Ureter (tissue), 1 donor: ENCODE measurements at places on chromosomes 2 and 18. TPM values are rescaled to one million over a fixed set of nuclear protein-coding genes. Genes with fewer than 3 reads are reported as not detected.

- DNase-seq = no peak
Measured at GRCh38 chr2:196274387-196274809, 103.0 kb upstream of the STK17B start.

The KCNK3 gene
- total RNA-seq = 9.2 TPM

DNA sequence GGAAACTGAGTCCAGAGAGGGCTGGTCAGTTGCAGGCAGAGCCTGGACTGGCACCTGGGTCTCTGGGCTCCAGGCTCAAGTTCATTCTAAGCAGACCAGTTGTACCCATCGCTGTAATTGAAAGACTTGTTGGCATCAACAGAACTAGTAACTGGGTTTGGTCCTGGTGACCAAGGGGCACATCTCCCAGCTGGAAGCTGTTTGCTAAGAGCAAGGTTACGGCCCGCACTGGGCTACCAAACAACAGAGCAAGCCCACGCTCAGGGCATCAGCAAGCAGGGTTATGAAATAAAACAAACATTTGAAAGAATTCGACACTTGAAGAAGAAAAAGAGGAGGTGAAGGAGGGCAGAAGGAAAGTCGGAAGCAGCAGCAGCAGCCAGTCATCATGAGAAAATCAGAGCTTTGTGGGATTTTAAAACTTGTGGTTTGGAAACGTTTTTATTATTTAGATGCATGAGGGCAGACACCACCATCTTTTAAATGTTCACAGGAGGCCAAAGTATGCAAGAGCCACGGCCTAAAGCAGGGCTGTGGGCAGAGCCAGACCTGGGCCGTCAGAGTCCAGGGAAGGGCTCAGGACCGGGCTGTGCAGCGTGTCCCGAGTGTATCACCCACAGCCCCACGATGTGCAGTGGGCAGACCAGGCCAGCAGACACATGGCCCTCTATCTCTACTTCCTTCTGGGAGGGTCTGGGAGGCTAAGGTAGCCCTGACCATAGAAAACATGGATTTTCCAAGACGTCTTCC lies 220.3 kb downstream of the BCL2 start:
- DNase-seq = no peak

The FSIP2 gene
- total RNA-seq = 5.8 TPM

The TMEM131 gene
- 67.7 TPM for total RNA-seq

DNA sequence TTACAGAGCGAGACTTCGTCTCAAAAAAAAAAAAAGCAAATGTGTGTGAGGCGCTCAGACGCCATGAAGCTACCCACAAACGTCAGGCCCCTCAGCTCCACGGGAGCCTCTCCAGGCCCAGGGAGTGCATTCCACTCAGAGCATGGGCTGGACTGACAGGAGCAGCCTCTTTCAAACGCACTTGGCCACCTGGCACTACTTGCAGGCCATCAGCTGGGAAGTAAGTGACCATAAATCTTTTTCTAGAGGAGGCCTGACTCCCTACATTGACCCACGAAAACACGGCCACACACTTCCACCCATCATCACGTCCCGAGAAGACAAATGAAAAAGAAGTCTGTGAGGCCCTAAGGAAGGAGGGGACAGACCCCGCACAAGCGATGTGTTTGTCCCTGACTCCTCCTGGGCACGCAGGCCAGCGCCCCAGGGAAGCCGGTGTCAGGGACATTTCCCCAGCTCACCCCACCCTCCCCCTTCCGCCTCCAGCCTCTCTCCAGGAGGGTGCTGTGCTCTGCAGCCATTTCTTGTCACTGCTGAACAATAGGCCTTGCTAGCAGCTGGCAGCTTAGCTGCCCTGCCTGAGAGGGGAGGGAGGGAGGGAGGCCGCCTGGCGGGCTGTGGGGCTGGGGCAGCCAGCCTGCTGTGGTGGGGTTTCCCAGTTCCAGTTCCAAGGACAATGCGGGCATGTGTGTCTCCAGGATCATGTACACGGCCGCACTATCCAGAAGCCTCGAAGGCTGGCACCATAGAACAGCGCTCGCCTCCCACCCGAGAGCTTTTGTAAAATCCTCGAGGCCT lies 26.6 kb downstream of the SERTAD2 start:
- peak; percentile 23 for DNase-seq

The RTP5 gene
- 0.21 TPM for total RNA-seq

GRCh38 chr2:222715742-222716141 lies 44.3 kb downstream of the MOGAT1 start:
- DNase-seq = no peak

DNA sequence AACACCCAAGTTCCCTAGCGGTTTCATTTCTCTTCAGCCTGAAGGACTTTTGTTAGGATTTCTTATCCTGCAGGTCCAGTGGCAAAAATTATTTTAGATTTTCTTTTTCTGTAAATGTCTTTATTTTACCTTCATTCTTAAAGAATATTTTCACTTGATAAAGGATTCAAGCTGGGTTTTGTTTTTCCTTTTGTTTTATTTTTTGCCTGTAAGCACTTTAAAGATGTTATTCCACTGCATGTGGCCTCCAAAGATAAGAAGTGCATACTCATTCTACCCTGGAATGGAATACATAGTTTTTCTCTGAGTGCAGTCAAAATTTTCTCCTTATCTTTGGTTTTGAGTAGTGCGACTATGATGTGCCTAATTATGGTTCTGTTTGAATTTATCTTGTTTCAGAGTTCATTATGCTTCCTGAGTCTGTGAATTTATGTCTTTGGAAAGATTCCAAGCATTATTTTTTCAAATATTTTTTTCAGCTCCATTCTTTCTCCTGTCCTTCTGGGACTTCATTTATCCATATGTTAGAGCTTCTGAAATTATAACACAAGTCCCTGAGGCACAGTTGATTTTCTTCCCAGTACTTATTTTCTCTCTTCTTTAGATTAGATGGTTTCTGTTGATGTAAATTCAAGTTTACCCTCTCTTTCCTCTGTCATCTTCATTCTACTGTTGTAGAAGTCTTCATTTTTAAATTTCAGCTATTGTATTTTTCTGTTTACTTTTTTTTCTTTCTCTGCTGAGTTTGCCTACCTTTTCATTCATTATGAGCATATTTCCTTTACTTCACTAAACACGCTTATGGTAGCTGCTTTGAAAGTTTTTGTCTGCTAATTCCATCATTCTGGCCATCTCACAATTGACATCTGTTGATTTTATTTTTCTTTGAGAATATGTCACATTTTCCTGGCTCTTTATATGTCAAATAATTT lies 69.6 kb downstream of the MAPRE2 start:
- DNase-seq = no peak

DNA sequence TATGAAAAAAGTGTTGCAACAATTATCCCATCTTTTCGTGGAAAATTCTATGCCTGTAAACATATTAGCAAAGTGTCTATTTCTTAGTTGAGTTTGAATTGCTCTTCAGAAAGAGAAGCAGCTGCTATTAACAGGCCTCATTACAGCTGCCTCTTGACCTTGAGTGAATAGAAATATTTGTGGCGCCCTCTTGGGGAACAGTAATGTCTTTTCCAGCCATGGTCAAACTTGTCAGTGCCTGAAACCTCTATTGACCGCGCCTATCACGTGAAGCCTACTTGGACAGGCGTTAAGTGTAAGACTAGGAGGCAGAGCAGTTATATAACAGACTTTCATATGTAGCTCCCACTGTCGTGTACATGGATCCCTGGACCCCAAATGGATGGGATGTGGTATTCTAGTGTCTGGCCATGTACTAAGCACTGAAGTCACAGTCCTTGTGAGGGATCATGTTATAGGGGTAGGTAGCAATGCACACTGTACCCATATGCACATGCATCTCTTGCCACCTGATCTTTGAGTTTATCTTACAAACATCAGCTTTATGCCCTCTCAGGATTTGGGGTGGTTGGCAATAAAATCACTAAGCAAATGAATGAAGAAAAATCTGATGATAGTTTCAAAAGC lies 245.0 kb downstream of the PTGR3 start:
- no peak for DNase-seq

- DNase-seq = no peak
Measured at GRCh38 chr18:40197711-40198110, 1757.3 kb upstream of the PIK3C3 start.

DNA sequence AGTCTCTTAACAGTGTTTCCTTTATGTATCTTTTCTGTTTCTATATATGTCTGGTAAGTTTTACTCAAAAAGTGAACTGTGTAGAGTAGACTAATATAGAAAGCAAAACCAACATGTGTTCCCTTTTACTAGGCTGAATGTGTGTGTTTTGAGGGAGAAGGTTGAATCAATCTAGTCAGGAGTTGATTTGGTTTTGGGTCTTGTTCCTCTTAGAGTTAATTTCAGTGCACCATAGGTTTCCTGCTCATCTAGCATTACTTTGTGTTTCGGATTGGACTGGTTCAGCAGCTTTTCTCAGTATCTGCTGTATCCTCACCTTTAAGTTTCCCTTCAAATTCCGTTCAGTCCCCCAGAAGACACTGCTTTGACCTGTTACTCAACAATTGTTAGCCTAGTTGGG lies 52.0 kb upstream of the TRIM43 start:
- no peak for DNase-seq

DNA sequence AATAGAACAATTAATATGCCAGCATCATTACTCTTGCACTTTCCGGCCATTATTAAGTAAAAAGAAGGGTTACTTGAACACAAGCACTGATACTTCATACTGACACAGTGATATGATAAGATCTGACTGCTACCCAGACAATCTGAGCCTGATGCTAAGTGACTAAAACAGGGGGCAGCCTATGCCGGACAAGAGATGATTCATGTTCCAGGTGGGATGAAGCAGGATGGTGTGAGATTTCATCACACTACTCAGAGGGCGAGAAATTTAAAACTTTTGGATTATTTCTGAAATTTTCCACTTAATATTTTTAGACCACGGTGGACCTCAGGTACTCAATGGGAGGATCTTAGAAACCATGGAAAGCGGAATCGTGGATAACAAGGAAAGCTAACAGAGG lies 61.7 kb downstream of the LIPG start:
- DNase-seq = no peak

- no peak for DNase-seq
Measured at GRCh38 chr2:105321875-105322646, 7.5 kb downstream of the TGFBRAP1 start.

DNA sequence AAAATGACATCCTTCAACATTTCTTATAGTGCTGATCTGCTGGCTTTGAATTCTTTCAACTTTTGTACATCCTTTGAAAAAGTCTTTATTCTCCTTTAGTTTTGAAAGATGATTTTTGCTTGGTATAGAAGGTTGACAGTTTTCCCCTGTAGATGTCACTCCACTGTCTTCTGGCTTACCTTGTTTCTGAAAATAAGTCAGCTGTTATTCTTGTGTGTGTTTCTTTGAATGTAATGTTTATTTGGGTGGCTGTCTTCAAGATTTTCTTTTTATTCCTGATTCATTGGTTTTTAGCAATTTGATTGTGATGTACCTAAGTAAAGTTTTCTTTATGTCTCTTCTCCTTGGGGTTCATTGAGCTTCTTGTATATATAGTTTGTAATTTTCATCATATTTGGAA lies 47.6 kb downstream of the ACTR3 start:
- DNase-seq = no peak

DNA sequence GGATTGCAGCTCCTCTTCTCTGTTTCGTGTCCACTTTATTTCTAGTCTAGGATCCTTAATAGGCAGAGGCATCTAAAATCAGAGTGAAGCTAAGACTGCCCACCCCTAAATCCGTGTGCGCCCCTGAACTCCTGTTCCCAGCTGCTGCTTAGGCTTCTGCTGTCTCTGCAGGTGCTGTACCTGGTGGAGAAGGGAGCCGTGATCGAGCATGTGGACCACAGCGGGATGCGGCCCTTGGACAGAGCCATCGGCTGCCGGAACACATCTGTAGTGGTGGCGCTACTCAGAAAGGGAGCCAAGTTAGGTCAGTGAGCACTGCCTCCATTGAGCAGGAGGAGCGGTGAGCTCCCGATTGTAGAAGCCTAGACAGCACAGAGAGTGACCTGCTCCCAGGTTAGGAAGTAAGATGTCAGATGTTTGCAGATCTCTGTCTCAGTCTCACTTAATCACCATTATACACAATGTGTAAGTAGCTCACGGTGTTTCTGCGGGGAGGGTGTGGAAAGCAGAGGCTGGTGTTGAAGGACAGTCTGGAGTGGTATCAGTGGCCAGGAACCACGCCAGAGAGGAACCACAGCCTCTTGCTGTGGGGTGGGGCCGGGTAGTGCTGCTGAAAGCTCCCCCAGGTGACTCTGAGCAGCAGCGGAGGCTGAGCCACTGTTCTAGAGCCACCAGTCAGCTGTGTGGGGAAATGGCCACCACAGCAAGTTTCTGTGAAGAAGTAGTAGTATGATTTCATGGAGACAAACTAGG lies 62.3 kb downstream of the WDSUB1 start:
- no peak for DNase-seq

DNA sequence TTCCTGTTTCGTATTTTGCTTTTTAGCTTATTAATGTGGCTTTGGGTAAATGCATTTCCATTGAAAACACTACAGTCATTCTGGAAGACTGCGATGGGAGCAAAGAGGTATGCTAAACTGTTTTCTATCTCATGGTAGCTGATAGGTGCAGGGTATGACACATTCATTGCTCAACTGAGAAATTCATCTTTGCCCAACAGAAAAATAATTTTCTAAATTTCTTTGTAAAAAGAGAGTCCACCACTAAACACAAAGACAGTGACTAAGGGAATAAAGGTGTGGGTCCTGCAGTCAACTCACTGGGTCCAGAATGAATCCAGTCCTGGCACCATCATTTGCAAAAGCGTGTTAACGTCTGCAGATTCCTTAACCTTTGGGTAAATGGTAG lies 19.9 kb downstream of the ERMN start:
- no peak for DNase-seq

DNA sequence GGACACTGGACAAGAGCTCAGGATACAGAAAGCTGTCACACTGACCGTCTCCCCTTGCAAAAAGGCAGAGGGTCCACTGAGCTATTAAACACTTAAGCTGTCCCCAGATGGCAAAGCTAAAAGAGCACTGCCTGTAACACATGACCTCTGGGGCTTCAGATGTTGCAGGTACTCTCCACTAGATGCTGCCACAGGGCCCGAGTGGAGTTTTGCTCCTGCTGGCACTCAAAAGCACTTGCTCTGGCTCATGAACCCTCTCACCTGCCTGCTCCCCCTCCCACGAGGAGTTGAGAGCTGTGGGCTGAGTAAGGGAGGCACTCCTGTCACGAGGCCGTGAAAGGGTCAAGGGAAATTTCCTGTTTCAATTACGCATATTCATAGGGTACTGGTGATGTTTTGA lies 227.9 kb downstream of the PRKCE start:
- DNase-seq = no peak

GRCh38 chr2:28165087-28165635 lies 227.5 kb upstream of the FOSL2 start:
- no peak for DNase-seq

DNA sequence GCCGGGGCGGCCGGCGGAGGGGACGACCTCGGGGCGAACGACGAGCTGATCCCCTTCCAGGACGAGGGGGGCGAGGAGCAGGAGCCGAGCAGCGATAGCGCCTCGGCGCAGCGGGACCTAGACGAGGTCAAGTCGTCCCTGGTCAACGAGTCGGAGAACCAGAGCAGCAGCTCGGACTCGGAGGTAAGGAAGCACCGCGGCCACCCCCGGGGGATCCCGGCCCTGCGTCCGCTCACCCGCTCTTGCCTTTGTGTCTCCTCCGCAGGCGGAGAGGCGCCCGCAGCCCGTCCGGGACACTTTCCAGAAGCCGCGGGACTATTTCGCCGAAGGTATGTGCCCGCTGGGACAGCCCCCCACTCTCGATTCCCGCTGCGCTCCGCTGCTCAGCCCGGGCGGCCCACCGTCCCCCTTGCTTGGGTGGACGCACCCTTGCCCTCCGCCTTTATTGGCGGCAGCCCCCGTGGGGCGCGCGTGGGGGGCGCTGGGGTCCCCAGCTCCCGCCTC lies 611 bp downstream of the TCF7L1 start:
- peak; percentile 48 for DNase-seq

The GRHL1 gene
- 61.6 TPM for total RNA-seq
